Endothelial cell of umbilical vein (primary cell): ENCODE measurements at places on chromosomes 5 and 9. TPM values are rescaled to one million over a fixed set of nuclear protein-coding genes. Genes with fewer than 3 reads are reported as not detected.

- H3K4me1 ChIP-seq = no peaks in the 10 kb centered on the region
- no peak overlapping the region for H3K4me3 ChIP-seq
- H3K27me3 ChIP-seq = no peaks in the 10 kb centered on the region
- no peaks in the 10 kb centered on the region for H3K36me3 ChIP-seq
These were observed 25.9 kb upstream of the SUB1 start for GRCh38 chr5:32559411-32559810.

The RASEF gene
- polyA plus RNA-seq = not detected in 2 replicates

The FIBCD1 gene
- polyA plus RNA-seq = 0.14 and 0.29 TPM in 2 replicates

The ANXA2R gene
- 10.4 and 11.1 TPM in 2 replicates for polyA plus RNA-seq

The ZNF454 gene
- polyA plus RNA-seq = 0.08 and 0.14 TPM in 2 replicates

The FGF1 gene
- polyA plus RNA-seq = not detected in 2 replicates

The ROR2 gene
- not detected in 2 replicates for polyA plus RNA-seq
